Urothelium cell line (cell line): ENCODE measurements at places on chromosomes 2 and 18.

DNA sequence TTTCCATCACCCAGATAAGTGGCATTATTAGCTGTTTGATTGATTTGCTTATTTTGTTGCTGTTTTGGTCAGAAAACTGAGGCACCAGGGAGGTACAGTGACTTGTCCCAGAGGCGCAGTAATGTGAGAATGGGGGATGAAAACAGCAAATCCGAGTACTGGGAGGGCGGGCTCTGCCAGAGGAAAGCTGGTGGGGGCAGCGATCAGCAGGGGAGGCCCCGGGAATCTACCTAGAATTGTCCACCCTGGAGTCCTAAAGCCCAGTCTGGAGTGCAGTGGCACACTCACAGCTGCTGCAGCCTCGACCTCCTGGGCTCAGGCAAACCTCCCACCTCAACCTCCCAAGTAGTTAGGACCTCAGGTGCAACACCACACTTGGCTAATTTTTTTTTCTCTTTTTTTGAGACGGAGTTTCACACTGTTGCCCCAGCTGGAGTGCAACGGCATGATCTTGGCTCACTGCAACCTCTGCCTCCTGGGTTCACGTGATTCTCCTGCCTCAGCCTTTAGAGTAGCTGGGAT is 17.0 kb upstream of the PTMA start:
- DNase-seq, result no peak

DNA sequence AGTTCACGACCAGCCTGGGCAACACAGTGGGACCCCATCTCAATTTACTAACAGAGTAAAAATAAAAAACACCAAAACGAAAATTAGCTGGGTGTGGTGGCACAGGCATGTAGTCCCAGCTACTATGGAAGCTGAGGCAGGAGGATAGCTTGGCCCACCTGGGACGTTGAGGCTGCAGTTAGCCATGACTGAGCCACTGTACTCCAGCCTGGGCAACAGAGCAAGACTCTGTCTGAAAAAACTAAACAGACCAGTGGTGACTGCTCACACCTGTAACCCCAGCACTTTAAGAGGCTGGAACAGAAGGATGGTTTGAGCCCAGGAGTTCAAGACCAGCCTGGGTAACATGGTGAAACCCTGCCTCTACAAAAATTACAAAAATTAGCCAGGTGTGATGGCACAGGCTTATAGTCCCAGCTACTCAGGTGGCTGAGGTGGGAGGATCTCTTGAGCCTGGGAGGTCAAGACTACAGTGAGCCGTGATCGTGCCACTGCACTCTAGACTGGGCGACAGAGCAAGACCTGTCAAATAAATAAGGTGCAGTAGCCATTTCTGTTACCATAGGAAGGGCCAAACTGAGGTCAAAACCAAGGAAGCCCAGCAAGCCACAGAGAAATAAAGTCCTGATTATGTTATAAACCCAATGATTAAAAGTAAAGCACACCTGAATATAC is 14.0 kb downstream of the USP34 start:
- DNase-seq, result no peak

- peak; percentile 44 for DNase-seq
Measured at GRCh38 chr18:55096263-55096951, 137.1 kb upstream of the CCDC68 start.

- DNase-seq, result no peak
Measured at GRCh38 chr2:144449028-144449406, 70.9 kb downstream of the ZEB2 start.

GRCh38 chr18:10669441-10670100 is 143.7 kb downstream of the NAPG start:
- DNase-seq, result no peak

DNA sequence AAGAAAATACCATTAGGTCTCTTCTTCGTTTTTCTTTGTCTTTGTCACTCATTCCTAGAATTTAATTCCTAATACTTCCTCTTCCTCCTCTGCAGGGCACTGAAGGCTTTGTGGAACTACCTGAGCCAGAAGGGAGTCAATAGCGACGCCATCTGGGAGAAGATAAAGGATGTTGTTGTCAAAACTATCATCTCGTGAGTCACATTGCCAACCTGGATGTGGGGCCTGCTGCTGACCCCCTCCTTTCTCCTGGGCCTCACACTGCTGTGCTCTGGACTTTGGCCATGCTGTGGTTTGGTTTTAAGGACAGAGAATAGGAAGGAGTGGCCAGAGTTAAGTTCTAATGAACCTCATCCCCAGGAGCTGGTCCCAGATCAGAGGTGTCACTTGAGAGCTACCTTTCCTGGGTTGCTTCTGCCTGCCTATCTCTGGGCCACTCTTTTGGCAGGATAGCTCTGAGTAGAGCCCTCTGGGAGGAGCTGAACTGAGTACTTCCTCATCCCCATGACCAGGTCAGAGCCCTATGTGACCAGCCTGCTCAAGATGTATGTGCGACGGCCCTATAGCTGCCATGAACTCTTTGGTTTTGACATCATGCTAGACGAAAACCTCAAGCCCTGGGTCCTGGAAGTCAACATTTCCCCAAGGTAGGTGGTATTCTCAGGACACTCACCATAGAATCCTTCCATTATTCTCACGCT is 33.1 kb upstream of the CYP27A1 start:
- no peak for DNase-seq
